ENCODE measurements at places on chromosomes 6 and 20.

- no peak for DNase-seq
These were observed 16.8 kb downstream of the SRSF3 start for GRCh38 chr6:36610956-36611336.

- DNase-seq: no peak
These were observed 66.6 kb upstream of the CTNNBL1 start for GRCh38 chr20:37627060-37627766.

DNA sequence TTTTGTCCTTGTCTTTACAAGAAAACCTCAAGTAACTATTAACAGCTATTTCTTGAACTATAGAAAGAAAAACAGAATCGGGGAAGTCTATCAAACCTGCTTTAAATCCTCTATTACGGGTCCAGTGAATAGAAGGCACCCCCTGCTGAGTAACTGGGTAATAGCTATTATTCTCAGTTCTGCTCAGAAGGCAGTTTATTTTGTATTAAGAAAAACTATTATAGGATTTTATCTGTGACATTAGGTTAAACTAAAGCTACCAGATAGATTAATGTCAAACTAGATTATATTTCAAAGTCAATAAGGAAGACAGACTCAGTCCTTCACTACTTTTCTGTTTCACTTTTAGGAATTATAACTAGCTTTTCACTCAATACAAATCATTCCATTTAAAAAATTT lies 93.7 kb downstream of the DST start:
- no peak for DNase-seq

GRCh38 chr6:11345536-11345935 lies 113.1 kb upstream of the NEDD9 start:
- DNase-seq: no peak

DNA sequence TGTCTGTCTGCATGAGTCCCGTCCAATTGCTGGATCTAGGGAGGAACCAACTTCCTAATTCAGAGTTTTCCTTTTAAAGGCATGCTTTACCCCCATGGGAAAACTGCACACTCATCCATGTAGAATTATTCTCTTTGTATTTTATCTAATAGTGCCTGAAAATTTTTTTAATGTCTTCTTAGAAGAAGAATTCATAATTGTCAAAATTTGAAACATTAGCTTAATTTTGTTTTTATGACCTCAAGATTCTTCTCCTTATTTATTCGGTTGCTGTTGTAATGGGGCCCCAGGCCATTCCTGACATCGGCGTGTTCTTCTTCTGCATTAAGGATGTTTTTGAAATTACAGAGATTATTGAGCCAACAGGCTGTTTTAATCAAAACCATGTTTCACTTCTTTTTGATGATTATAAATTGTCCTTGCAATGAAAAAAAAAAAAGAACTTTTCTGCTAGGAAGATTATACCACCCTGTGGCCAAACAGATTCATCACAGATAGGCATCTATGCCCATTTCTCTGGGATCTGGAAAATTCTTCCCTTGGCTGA lies 100.3 kb downstream of the ZNF217 start:
- DNase-seq: no peak

- no peak for DNase-seq
These were observed 476 bp upstream of the BCKDHB start for GRCh38 chr6:80105972-80106417.

GRCh38 chr20:16654858-16655535 lies 74.8 kb upstream of the SNRPB2 start:
- DNase-seq: no peak

GRCh38 chr6:170554796-170555137 lies 598 bp downstream of the TBP start:
- no peak for DNase-seq

DNA sequence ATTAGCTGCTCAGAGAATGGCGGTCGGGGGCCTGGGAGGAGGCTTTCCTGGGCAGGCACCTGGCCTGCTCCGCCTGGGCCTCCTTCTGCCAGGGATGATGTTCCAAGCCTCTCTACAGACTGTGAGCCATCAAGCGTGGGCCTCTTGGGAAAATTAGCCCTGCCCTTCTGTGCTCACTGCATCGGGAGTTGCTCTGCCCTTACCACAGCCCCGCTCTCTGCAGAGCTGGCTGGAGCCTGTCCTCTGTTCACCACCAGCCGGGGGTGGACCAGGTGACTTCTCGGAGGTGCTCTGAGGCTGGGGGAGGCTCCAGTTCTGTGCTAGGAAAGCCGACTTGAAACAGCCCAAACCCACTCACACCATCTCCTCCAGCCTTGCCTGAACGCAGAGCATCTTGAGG lies 24.2 kb downstream of the MDGA1 start:
- DNase-seq: no peak

DNA sequence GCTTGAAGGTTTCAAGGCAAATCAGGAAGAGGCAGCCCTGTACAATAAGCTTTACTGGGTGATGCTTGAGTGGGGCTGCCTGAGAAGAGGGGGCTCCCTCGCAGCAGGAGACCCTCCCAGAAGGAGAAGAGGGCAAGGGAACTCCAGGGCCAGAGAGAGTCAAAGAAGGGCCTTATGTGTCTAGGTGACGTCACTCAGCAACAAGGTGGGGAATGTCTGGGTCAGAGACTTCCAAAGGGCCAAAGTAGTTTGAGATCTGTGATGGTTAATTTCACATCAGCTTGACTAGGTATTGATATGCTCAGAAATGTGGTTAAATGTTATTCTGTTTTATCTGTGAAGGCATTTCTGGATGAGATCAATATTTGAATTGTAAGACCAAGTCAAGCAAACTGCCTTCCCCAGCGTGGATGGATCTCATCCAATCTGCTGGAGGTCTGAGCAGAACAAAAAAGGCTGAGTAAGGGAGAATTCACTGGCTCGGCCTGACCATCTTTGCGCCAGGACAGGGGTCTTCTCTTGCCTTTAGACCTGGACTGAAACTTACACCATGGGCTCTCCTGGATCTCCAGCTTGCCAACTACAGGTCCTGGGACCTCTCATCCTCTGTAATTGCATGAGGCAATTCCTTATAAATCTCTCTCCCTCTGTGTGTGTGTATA lies 35.9 kb downstream of the MAS1 start:
- no peak for DNase-seq

- no peak for DNase-seq
These were observed 11.8 kb upstream of the FERMT1 start for GRCh38 chr20:6134592-6134991.

- DNase-seq: no peak
These were observed 87.6 kb upstream of the E2F3 start for GRCh38 chr6:20313960-20314530.

DNA sequence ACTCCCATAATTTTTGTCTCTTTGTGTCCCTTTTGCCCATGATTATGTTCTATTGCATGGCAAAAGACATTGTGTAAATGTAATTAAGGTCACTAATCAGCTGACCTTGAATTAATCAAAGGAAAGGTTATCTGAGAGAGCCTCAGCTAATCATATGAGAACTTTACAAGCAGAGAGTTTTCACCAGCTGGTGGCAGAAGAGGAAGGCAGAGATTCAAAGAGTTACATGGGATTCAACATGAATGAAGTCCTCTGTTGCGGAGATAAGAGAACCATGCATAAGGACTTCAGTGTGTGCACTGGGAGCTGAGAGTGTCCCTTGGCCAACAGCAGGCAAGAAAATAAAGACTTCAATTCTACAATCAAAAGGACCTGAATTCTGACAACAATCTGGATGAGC lies 494.1 kb upstream of the ARID1B start:
- no peak for DNase-seq

- no peak for DNase-seq
These were observed 52.8 kb downstream of the NCOA7 start for GRCh38 chr6:125843593-125843992.

GRCh38 chr6:10556992-10557391 lies 35.8 kb downstream of the GCNT2 start:
- DNase-seq: no peak

DNA sequence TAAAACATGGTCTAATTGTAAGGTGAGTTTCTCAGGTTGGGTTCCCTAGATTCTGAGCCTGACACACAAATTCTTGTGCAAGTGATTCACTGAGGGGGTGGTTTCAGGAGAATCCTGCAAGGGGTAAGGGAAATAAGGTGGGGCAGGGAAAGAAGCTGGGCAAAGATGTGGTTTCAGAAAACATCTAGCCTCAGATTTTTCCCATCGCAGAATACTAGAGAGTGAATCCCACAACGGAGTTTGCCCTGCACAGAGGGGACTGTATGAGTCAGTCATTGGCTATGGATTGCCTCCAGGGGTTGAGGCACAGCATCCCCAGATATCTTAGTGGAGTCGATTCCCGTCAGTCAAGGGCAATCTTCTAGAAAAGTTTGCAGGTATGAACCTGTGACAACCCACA lies 65.2 kb downstream of the PRL start:
- DNase-seq: no peak

GRCh38 chr20:8361006-8361652 lies 229.1 kb downstream of the PLCB1 start:
- DNase-seq: no peak

DNA sequence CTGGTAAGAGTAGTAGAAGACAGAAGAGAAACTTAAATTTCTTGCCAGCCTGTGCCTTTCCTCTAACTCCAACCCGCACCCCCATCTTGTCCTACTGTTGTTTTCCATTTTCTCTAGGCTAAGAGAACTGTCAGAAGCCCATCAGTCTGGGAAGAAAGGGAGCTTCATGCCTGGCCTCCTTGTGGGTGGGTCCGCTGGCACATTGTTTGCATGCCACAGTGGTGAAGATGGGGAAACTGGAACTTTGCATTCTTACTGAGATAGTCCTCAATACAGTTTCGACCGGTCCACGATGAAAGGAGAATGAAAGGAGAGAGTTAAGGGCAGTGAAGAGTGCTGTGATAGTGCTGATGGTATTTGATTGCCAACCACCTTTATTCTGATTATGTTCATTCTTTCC lies 103.1 kb downstream of the TCP11 start:
- DNase-seq: no peak

- no peak for DNase-seq
These were observed 2.9 kb downstream of the TPD52L1 start for GRCh38 chr6:125156496-125156895.

DNA sequence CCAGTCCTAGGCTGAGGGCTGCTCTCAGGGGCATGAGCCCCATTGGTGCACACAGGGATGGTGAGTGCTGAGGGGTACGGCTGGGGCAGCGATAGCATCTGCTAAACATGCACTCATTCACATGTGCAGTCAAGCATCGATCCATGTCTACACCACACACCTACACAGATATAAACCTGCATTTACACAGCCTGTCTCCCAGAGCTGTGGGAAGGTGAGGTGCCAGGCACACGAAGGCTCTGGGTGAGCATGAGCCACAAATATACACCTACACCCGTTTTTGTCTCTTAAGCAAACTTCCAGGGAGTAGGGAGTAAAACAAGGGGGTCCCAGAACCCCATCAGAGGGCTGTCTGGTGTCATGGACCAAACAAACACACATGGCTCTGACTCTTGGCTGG lies 99.3 kb downstream of the GRM4 start:
- DNase-seq: no peak

DNA sequence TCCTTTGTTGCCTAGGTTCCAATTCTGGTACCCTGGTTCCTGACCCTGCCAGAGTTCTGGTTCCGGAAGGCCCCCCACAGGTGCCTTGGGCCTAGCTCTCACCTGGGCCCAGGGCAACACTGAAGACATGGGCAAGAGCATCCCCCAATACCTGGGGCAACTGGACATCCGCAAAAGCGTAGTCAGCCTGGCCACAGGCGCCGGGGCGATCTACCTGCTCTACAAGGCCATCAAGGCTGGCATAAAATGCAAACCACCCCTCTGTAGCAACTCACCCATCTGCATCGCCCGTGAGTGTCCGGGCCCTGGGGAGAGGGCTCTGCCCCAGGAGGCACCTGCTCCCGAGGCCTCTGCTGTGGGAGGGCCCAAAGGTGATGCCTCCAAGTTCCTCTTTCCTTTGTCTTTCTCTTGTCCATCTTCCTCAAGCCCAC lies at the start of gene ARMC12:
Gene ARMC12, plus strand, starts transcription at position 51 of the 431 bp plus-strand sequence. Its CDS starts 77 bp downstream, at position 128.
- DNase-seq: no peak

GRCh38 chr20:2771631-2772080 lies 28.8 kb downstream of the CPXM1 start:
- no peak for DNase-seq
